ENCODE measurements at places on chromosomes 7 and 10.

DNA sequence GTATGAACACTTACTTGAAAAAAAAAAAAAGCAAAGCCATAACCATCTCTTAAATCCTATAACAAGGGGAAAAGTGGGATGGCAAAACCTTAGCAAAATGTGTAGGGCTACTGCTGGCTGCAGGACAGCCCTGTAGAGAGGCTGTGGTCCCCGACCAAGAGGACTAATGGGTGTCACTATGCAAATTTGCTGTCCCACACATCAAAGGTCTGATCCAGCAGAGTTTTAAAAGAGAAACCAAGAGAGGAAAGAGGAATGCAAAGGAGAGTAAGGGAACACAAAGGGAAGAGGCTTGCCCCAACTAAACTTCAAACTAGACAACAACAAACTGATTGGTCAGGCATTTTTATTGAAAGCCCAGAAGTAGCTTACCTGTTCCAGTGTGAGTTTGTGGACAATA is 3.1 kb upstream of the ZNRF2 start:
- DNase-seq = no peak

GRCh38 chr7:28166982-28167715 is 13.4 kb downstream of the JAZF1 start:
- DNase-seq = no peak

DNA sequence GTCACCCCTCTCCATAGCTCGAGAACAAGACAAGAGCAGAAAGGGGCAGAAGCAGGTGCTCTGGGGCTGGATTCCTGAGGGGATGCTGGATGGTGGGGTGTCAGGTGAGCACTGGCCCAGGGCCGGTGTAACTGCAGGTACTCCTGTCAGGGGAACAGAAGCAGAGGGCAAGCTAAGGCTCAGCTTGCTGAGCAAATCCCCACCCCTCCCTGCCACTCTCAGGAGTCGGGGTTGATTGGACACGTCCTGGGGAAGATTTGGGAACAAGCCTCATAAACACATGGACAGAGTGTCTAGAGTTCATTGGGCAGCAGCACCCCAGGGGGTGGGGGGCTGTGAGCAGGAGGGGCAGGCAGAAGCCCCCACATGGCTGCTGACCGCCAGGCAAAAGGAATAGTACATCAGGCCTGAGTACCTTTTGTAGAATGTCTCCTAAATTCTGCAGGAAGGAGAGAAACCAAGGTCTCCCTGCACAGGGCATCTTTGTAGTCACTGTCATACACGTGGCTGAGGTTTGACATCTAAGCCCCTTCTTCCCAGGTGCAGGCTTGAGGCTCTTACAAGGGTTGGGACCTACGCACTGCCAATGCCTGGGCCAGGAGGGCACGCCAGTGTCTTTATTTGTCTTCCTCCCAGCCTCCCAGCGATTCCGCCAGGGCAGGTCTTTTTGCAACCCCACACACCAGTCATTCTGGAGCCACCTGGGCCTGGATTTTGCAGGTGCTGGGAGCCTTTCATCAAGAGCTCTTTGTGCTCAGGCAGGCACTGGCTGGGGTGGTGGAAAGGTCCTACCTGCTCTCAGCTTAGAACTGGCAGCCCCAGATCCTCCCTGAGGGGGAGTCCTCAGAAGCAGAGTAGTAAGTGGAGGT is 2.8 kb downstream of the CALML3 start:
- no peak for DNase-seq

DNA sequence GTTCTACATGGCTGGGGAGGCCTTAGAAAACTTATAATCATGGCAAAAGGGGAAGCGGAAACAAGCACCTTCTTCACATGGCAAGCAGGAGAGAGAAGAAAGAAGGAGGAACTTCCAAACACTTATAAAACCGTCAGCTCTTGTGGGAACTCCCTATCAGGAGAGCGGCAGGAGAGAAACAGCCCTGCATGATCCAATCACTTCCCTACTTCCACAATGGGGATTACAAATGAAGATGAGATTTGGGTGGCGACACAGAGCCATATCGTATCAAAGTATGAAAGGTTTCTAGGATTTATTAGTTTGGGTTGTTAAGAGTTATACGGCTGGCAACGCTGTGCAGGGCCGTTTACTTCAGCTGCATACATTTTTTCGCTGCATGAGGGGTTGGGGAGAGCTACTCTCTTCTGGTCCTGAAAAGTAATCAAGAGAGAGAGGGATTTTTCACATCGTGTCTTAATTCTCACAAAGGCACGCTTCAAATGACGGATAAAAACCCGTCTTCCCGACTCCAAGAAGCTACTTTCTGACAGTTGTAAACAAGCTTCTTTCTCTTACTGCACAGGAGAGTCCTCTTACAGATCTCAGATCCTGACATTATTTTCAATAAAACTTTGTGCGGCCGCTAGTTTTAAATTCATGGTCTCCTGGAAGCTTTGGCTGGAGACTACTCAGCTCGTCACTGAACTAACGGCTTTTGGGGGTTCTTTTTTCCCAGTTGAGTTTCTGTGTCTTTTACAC is 751 bp upstream of the GTPBP10 start:
- no peak for DNase-seq

GRCh38 chr7:47188653-47189315 is 393.1 kb downstream of the TNS3 start:
- DNase-seq = no peak

GRCh38 chr10:76440426-76440825 is 1009.0 kb downstream of the LRMDA start:
- no peak for DNase-seq

Data from stimulated activated CD4-positive, alpha-beta T cell treated with anti-CD3 and anti-CD28 coated beads, Interleukin-2, amount 100 ng/mL, for 48 hours (primary cell).